Immature natural killer cell (primary cell): ENCODE measurements at places on chromosomes 16 and 17. TPM values are rescaled to one million over a fixed set of nuclear protein-coding genes. Genes with fewer than 3 reads are reported as not detected.

GRCh38 chr17:38604479-38605403, 1.0 kb downstream of the SRCIN1 start:
- H3K36me3 ChIP-seq: no peaks in the 10 kb centered on the region
- no peak overlapping the region for H3K27ac ChIP-seq
- H3K27me3 ChIP-seq: peaks cover 26% of the 10 kb centered on the region
- H3K4me3 ChIP-seq: peak overlapping the region; percentile 35
- no peaks in the 10 kb centered on the region for H3K4me1 ChIP-seq

GRCh38 chr17:67244431-67245072, 444 bp downstream of the HELZ start:
- peaks cover 27% of the 10 kb centered on the region for H3K27me3 ChIP-seq
- no peak for DNase-seq
- peak overlapping the region; percentile 94 for H3K4me3 ChIP-seq
- H3K36me3 ChIP-seq: no peaks in the 10 kb centered on the region

GRCh38 chr17:48037036-48037837, at the start of gene COPZ2:
TSS of gene COPZ2 (minus strand) at chr17:48037797. CDS start at chr17:48037777, 20 bp downstream.
- peaks cover 7% of the 10 kb centered on the region for H3K27me3 ChIP-seq
- H3K36me3 ChIP-seq: peaks cover 4% of the 10 kb centered on the region
- H3K27ac ChIP-seq: peak within 1 kb of the TSS; percentile 63
- peak; percentile 64 for DNase-seq
- H3K4me3 ChIP-seq: peak within 1 kb of the TSS; percentile 86
- H3K4me1 ChIP-seq: peaks cover 10% of the 10 kb centered on the region

- H3K27ac ChIP-seq: peak overlapping the region; percentile 99
- peaks cover 10% of the 10 kb centered on the region for H3K36me3 ChIP-seq
- peaks cover 95% of the 10 kb centered on the region for H3K4me1 ChIP-seq
- H3K4me3 ChIP-seq: peak overlapping the region; percentile 97
- peaks cover 7% of the 10 kb centered on the region for H3K27me3 ChIP-seq
Observed at GRCh38 chr16:50267151-50267631, 840 bp downstream of the ADCY7 start.

GRCh38 chr16:21994856-21995465, 6.0 kb downstream of the PDZD9 start:
- H3K36me3 ChIP-seq: no peaks in the 10 kb centered on the region
- DNase-seq: no peak
- H3K27ac ChIP-seq: no peak overlapping the region
- H3K4me3 ChIP-seq: no peak overlapping the region
- H3K4me1 ChIP-seq: no peaks in the 10 kb centered on the region

GRCh38 chr17:15342460-15342859, 1.1 kb upstream of the TEKT3 start:
- DNase-seq: no peak
- H3K4me3 ChIP-seq: no peak overlapping the region
- H3K4me1 ChIP-seq: peaks cover 13% of the 10 kb centered on the region
- H3K36me3 ChIP-seq: no peaks in the 10 kb centered on the region
- no peak overlapping the region for H3K27ac ChIP-seq
- H3K27me3 ChIP-seq: peaks cover 45% of the 10 kb centered on the region

- H3K27me3 ChIP-seq: no peaks in the 10 kb centered on the region
- no peak for DNase-seq
- peaks cover 11% of the 10 kb centered on the region for H3K36me3 ChIP-seq
- no peak overlapping the region for H3K27ac ChIP-seq
- peaks cover 24% of the 10 kb centered on the region for H3K4me1 ChIP-seq
- H3K4me3 ChIP-seq: no peak overlapping the region
Observed at GRCh38 chr16:67571981-67572431, 9.7 kb downstream of the CTCF start.

DNA sequence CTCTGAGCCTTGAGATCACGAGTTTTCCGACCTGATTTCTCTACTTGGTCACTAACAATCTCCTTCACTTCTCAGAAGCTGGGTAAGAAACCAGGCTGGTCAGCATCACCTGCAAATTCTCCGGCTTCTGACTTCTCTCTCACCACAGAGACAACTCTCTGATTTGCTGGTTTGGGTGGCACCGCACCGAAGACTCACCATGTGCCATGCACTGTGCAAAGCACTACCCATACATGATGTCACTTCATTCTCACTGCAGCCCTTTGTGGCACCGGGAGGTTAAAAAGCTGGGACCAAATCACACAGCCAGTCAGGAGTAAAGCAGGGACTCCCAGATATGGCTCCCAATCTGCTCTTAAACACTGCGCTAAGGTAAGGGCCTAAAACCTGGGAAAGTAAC, 647 bp downstream of the VAC14 start:
- H3K36me3 ChIP-seq: no peaks in the 10 kb centered on the region
- DNase-seq: peak; percentile 4
- peak overlapping the region; percentile 84 for H3K27ac ChIP-seq
- peaks cover 44% of the 10 kb centered on the region for H3K4me1 ChIP-seq
- peak overlapping the region; percentile 93 for H3K4me3 ChIP-seq

GRCh38 chr17:63445571-63445953, 544 bp downstream of the CYB561 start:
- peaks cover 7% of the 10 kb centered on the region for H3K27me3 ChIP-seq
- H3K27ac ChIP-seq: peak overlapping the region; percentile 91
- peak overlapping the region; percentile 85 for H3K4me3 ChIP-seq

DNA sequence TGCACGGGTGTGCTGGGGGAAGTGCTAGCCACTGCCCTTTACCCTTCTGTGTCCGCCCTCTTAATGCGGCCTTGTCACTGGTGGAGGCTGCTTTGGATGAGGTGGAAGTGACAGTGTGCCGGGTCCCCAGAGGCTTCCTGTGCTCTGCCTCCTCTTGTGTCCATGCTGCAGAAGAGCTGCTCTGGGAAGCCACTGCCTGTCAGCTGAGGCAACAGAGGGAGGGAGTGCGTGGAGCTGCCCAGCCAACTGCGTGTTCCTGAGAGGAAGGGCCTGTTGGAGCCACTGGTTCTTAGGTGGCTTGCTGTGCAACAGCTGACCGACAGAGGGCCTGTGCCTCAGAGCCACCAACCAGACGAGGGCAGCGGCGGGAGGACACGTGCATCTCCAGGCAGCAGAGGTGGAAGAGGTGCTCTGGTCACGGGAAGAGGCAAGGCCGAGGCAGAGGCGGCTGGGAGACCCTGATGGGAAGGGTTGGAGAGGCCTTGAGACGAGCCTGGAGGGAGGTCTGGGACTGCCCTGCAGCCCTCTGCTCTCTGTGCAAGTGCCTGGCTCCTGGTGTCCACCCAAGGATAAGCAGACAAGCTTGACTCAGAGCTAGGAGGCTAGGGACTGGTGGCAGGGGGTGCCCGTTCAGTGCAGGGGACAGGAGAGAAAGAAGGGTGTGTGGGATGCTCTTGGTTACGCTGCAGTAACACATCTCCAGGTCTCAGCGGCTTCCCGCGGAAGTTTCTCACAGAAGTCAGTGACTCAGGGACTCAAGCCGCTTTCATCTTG, 25.4 kb downstream of the B9D1 start:
- H3K27ac ChIP-seq: no peak overlapping the region
- no peaks in the 10 kb centered on the region for H3K4me1 ChIP-seq
- peaks cover 3% of the 10 kb centered on the region for H3K27me3 ChIP-seq

C17orf78 gene
- polyA plus RNA-seq: not detected

SUZ12 gene
- polyA plus RNA-seq: 15.3 TPM

MT1A gene
- not detected for polyA plus RNA-seq

DNA sequence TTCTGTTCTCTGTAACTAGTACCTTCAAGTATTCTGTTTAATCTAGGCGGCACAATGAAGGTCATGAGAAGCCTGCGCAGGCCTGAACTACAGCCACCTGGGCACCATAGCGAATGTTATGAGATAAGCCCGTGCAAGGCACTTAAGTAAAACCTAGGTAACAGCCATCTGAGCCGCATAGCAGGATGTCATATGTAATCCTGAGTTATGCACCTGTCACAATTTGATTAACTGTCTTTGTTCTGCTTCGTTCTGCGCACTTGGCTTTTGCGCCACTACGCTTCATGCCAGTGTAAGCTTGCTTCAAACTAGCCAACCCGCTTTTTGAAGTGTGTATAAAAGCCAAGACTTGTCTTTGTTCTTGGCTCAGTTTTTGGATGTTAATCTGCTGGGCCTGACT, 449.8 kb downstream of the KCNJ18 start:
- H3K27me3 ChIP-seq: no peaks in the 10 kb centered on the region
- no peaks in the 10 kb centered on the region for H3K4me1 ChIP-seq
- no peak overlapping the region for H3K27ac ChIP-seq
- no peaks in the 10 kb centered on the region for H3K36me3 ChIP-seq
- DNase-seq: no peak

ACTG1 gene
- 1,637 TPM for polyA plus RNA-seq

DNA sequence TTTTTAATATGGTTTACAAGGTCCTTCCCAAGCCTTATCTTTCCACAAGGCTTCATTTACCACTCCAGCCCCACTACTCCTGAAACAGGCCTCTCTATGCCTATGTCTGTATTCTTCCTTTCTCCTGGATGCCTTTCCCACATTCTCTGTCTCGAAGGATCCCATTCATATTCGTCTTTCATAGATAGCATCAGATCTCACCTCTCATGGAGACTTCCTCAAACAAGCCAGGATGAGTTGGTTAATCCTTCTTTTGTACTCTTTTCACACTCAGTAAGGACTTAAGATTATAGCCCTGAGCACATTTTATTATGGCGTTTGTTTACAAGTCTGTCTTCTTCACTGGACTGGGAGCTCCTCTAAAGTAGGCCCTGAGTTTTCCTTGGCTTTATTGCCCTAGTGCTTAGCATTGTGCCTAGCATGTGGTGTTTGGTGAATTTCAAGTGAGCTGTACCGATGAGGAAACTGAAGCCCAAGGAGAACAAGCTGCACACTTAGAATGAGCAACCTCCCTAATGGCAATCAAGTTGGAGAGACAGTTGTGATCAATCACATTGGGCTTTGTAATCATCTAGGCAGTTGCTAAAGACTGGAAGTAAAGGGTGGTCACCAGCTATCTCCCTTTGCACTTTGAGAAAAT, 10.0 kb upstream of the TBX4 start:
- H3K4me3 ChIP-seq: no peak overlapping the region
- peaks cover 8% of the 10 kb centered on the region for H3K27me3 ChIP-seq
- DNase-seq: no peak
- no peaks in the 10 kb centered on the region for H3K4me1 ChIP-seq
- H3K27ac ChIP-seq: no peak overlapping the region

- no peaks in the 10 kb centered on the region for H3K36me3 ChIP-seq
- no peak overlapping the region for H3K27ac ChIP-seq
- no peak for DNase-seq
- H3K4me1 ChIP-seq: peaks cover 9% of the 10 kb centered on the region
Observed at GRCh38 chr16:81421536-81421935, 23.1 kb upstream of the CMIP start.

DNA sequence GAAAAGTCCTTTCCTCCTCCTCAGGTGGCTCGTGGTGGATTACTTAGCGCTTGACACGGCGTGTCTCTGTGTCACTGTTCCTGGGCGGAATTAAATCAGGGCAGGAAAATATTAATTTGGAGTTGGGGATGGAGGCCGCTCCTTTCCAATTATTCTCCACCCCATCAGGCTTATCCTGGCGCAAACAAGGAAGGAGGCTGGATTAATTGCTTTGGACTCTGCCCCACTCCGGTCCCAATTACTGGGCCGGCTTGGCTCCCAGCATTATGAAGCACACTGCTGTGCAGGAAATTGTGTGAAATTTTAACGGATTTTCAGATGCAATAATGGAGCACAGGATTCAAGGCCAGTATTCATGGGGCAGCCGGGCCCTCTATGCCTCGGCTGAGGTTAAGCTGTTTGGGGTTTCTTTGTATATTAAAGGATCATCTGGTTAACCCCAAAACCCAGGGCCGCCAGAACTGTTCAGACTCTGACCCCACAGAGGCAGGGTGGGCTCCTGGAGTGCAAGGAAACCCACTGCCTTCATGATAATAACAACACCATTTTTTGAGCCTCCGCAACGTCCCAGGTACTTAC, 87.8 kb downstream of the MRM1 start:
- no peak overlapping the region for H3K27ac ChIP-seq
- no peak overlapping the region for H3K4me3 ChIP-seq

GRCh38 chr16:63059676-63060075, 1023.4 kb upstream of the CDH8 start:
- H3K36me3 ChIP-seq: no peaks in the 10 kb centered on the region
- no peak for DNase-seq
- H3K4me1 ChIP-seq: no peaks in the 10 kb centered on the region
- H3K4me3 ChIP-seq: no peak overlapping the region
- H3K27ac ChIP-seq: no peak overlapping the region

DNA sequence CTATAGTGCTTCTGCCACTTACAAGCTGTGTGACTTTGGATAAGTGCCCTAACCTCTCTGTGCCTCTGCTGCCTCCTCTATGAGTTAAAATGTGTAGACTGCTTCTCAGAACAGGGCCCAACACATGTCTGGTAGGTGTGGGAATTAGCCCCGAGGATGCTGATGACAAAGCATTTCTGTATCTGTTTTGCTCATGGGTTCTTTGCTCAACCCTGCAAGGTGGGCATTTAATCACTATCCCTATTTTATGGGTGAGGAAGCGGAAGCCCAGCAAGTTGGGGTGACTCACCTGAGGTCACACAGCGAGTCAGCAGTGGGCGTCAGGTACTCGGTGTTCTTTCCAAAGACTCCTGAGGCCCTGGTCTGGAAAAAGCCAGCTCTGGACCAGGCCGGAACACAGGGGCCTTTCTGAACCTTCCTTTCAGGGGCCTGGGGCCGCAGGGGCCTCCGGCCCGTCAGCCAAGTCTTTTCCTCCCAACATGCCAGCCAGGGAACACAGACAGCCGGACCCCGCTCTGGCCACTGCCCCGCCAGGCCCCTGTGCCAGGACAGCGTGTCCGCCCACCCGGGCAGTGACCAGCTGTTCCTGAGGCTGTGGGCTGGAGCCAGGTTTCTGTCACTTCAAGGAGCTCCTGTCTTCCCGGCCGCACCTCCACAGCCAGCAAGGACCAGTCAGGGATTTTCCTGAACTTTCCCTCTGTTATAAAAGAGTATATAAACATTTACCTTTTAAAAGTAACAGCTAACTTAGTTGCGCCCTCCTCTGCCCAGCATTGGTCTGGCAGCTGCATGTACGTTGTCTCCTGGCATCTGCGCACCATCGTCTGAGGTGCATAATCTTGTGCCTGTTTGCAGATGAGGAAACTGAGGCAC, 62.5 kb downstream of the SREBF1 start:
- no peak for DNase-seq
- peaks cover 3% of the 10 kb centered on the region for H3K4me1 ChIP-seq
- H3K27me3 ChIP-seq: peaks cover 1% of the 10 kb centered on the region
- no peak overlapping the region for H3K27ac ChIP-seq
- H3K36me3 ChIP-seq: no peaks in the 10 kb centered on the region

PPP1R27 gene
- polyA plus RNA-seq: not detected
